Stimulated activated CD4-positive, alpha-beta T cell treated with anti-CD3 and anti-CD28 coated beads, Interleukin-1b, Interleukin-23, amount 100 ng/mL, for 1 hour (primary cell): ENCODE measurements at places on chromosomes 1 and 21.
A peak's percentile ranks its signal among the peaks of the same experiment; 100 is the strongest.

DNA sequence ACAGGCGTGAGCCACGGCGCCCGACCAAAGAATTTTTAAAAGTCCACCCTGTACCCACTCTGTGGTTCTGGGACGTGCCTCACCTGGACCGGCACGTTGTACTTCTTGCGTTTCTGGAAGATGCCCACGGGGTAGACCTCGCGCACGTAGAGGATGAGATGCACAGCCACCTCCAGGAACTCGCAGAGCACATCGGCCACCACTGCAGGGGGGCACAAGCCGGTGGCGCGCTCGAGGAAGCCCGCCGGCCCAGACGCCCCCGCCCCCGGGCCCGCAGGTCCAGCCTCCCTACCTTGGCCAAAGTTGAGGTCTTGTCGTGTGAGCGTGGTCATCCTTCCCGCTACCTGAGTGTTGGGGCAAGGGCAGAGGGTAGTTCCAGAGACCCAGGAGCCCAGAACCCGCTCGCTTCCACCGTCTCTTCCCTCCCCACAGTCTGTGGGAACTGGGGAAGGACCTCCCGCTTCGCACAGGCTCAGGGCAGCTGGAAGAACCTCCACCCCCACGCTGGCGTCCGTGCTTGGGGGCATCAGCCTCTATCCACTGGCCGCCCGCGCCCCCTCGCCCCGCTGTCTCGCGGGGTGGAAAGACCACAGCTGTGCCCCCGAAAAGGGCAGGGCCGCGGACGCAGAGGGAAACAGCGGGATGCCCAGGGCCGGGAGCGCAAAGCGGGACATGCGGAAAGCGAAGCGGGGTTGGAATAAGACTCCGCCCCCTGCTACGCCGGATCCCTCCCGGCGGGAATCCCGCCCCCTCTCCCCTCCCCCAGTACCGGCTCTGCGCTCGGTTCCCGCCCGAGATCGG lies 478 bp downstream of the MAD2L2 start:
- DNase-seq: no peak

GRCh38 chr1:27505420-27505680 lies 15.4 kb upstream of the WASF2 start:
- no peak for DNase-seq

GRCh38 chr1:207830788-207831187 lies 78.9 kb downstream of the CD46 start:
- DNase-seq: no peak

DNA sequence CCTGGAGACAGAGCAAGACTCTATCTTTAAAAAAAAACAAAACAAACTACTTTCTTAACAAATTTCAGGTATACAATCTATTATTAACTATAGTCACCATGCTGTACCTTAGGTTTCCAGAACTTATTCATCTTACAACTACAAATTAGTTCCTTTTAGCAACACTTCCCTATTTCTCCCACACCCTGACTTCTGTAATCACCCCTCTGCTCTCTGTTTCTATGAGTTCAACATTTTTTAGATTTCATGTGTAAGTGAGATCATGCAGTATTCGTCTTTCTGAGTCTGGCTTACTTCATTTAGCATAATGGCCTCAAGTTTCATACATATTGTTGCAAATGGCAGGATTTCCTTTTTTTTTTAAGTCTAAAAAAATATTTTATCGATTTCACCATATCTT lies 77.9 kb upstream of the LPGAT1 start:
- DNase-seq: no peak

- no peak for DNase-seq
Measured at GRCh38 chr1:44361478-44361877, 6.4 kb upstream of the ERI3 start.

DNA sequence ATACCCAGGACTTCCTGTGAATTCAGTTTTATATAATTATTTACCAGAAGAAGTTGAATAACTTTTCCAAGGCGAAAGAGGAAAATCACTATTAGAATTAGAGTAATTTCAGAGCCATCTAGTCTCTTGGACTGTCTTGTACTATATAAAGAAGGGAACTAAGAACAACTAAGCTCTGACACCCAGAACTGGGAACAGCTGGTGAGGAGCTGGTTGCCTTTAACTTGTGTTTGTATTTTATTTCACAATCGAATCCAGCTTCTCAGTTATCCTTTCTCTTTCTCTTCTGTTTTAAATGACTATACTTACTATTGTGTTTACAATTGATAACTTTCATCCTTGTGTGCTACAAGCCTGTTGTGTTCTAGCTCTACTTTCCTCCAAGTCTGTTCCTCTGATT lies 8.4 kb downstream of the SNX27 start:
- DNase-seq: no peak

- no peak for DNase-seq
Measured at GRCh38 chr1:46303872-46304326, 401 bp downstream of the UQCRH start.

DNA sequence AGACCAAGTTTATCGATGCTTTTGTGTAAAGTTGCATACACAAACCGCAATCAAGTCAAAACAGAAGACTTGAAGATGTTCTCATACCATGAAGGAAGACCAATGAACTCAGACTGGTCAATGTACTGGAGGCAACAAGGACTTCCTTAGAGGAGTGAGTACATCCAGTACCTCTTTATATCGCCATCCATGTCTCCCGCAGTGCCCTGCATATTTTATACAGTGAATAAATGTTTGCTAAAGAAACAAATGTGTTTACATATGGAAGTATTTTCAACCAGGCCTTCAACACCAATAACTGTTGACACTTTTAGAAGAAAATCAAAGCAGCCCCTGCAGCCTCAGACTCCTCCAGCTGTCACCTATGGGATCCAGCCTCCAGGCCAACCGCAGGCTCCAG lies 125.6 kb downstream of the SMYD3 start:
- no peak for DNase-seq

DNA sequence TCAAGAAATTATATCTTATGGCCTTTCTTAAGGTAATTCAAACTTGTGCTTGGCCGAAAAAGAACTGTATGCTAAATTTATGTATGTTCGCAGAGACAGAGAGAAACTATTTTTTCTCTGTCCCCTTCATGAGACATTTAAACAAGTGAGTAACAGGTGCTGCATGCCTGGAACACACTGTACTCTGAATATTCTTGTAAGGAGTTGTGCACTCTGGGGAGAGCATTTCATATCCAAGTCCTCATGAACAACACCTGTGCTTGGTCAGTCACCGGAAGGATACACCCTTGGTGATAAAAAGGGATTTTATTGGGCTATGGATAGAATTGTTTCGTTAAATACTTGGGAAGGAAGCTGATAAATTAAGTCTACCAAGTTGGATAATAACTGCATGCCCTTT lies 220.8 kb upstream of the NRIP1 start:
- no peak for DNase-seq

GRCh38 chr1:184072376-184072775 lies 20.8 kb downstream of the TSEN15 start:
- no peak for DNase-seq

DNA sequence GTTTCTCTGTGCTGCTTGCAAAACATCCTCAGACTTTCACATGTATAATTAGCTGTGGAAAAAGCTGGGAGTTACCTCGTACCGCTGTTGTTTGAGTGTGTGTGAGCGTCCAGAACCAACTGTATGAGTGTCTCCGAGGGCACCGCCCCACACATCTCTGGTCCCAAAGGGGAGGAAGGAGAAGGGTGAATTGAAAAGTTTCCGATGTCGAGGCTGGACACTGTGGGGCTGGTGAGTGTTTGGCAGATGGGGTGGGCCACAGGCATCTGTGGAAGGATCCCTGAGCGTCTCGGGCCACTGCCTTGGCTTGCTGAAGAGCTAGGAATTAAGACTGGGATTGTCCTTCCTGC lies 1.2 kb downstream of the ATP2B4 start:
- DNase-seq: no peak

DNA sequence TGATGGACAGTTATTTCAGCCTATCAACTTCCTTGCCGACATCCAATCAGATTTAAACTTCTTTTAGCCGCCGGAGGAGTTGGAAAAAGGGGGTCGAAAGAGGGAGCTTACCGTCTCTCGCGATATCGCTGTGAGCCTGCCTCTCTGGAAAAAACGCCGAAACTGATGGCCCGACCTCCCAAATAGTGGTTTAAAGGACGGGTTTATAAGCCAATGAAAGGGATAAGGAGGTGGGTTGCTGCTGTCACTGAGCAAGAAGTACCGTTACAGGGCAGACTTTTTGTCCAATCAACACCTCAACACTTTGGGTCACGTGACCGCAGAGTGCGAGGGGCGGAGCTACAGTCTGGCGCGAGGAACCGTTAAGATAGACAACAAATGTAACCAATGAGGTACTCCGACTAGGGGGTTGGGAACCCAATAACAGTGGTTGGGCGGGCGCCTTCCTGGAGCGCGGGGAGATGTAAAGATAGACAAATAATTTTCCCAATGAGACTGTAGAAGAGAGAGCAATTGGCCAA lies at the start of gene RBM15:
Gene RBM15, plus strand, starts transcription at position 492 of the 521 bp plus-strand sequence. Its CDS starts 29 bp downstream, at position 521.
- peak; percentile 74 for DNase-seq

DNA sequence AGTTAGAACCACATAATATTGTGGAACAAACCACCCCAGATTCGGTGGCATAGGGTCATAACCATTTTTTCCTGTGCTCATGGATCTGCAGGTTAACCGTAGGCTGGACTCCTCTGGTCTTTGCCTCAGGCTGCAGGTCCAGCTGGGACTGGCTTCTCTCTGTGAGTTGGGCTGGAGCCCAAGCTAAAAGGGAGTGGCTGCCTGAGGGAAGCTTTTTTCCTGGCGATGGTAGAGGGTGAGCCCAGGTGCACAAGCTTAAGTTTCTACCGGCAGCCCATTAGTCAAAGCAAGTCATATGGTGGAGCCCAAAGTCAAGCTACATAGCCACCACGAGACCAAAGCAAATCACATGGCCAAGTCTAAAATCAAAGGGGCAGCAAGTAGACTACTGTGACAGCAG lies 13.8 kb downstream of the EPHX4 start:
- no peak for DNase-seq

DNA sequence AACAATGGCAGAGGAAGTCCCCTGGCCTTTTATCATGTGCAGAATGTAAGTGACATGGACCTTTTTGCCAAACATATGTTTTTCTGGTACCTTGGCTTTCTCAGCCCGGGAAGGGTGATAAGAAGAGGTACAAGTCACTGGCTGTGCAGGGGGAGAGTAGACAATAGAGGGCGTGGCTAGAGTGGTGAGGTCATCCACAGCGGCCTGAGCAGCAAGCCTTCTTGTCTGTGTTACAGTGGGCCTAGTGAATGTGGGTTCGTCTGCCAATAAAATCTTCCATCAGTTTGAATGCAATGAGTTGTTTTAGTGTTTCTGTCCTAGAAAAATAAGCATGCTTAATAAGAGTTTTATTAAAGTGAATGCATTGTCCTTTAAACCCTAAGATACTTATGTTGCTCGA lies 59.0 kb upstream of the PGD start:
- DNase-seq: no peak

- DNase-seq: no peak
Measured at GRCh38 chr1:174206148-174206836, 47.0 kb downstream of the RABGAP1L start.

GRCh38 chr1:118983558-118984041 lies 4.5 kb downstream of the TBX15 start:
- DNase-seq: no peak

GRCh38 chr1:157135646-157136045 lies 2.5 kb downstream of the ETV3 start:
- no peak for DNase-seq

GRCh38 chr21:44984792-44985440 lies 45.1 kb downstream of the SLX9 start:
- DNase-seq: no peak

GRCh38 chr21:46347791-46348381 lies 23.9 kb downstream of the PCNT start:
- no peak for DNase-seq

DNA sequence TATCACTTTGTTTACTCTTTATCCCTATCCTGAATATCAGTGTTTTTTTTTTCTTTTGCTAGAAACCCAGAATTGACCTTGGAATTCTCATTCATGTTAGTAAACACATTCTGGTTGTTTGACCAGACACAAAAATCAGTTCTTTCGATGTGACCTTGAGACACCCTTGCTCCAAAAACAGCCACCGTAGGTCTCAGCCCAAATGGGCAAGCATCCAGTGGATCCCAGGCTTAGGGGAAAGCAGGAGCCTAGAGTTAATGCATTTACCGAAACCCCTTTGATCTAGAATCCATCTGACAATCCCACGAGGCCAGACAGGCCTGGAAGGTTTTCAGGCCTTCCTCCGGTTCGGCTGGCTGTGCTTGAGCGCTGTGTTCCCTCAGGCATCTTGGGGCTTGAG lies 47.6 kb downstream of the IRF2BP2 start:
- no peak for DNase-seq

- no peak for DNase-seq
Measured at GRCh38 chr1:245869847-245870246, 637.2 kb downstream of the SMYD3 start.

- DNase-seq: no peak
Measured at GRCh38 chr21:25850126-25850842, 115.5 kb downstream of the GABPA start.

GRCh38 chr1:62385923-62386322 lies 50.9 kb upstream of the USP1 start:
- no peak for DNase-seq

DNA sequence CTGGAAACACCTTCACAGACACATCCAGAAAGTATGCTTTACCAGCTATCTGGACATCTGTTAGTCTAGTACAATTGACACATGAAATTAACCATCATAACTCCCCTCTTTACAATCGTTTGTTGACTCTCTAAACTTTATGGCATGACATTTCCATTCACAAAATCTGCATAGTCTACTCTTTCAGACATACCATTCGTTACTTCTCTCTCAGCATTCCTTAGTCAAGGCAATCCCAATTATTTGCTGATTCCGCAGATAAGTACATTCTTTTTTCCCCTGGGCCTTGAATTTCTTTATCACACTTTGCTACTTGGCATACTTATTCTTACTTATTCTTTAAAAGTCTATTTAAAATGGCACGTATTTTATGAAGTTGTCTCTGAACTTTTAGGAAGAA lies 15.1 kb upstream of the CRB1 start:
- no peak for DNase-seq

- no peak for DNase-seq
Measured at GRCh38 chr1:109617291-109617801, 2.1 kb downstream of the GNAT2 start.
